ENCODE measurements at places on chromosomes 12 and 14. TPM values are rescaled to one million over a fixed set of nuclear protein-coding genes. Genes with fewer than 3 reads are reported as not detected.

The PMCH gene
- 210 TPM for total RNA-seq

The MORN3 gene
- 0.34 TPM for total RNA-seq

The HELB gene
- 17.1 TPM for total RNA-seq

The PTHLH gene
- total RNA-seq = not detected

The KRT73 gene
- total RNA-seq = not detected

The OR4E2 gene
- not detected for total RNA-seq

The TEX52 gene
- not detected for total RNA-seq

The SDR9C7 gene
- not detected for total RNA-seq

The NR1H4 gene
- not detected for total RNA-seq

The CNTN1 gene
- not detected for total RNA-seq

The CCDC197 gene
- total RNA-seq = 0.11 TPM

The ACRBP gene
- 1.5 TPM for total RNA-seq

The DLGAP5 gene
- 46.0 TPM for total RNA-seq

The RPL10L gene
- total RNA-seq = not detected

The TAS2R7 gene
- total RNA-seq = not detected

The EFCAB11 gene
- 7.1 TPM for total RNA-seq

The GPR68 gene
- 6.0 TPM for total RNA-seq

The CCDC177 gene
- total RNA-seq = not detected

The GLS2 gene
- total RNA-seq = 1.5 TPM

The ACYP1 gene
- total RNA-seq = 42.8 TPM

The NCKAP5L gene
- total RNA-seq = 5.7 TPM

The ABCD2 gene
- total RNA-seq = 5.8 TPM

The LTBP2 gene
- 0.23 TPM for total RNA-seq

The HCAR3 gene
- total RNA-seq = 0.46 TPM

The CD163L1 gene
- total RNA-seq = not detected
